ENCODE measurements at places on chromosomes 2 and 18.
A peak's percentile ranks its signal among the peaks of the same experiment; 100 is the strongest.

GRCh38 chr18:21598726-21599584 is 1.5 kb downstream of the ESCO1 start:
- no peak for DNase-seq

- DNase-seq = peak; percentile 78
Observed at GRCh38 chr2:120735746-120736170, at the start of gene GLI2. Gene GLI2, plus strand, starts transcription at chr2:120735868. Its CDS starts 61,453 bp downstream, at chr2:120797321.

DNA sequence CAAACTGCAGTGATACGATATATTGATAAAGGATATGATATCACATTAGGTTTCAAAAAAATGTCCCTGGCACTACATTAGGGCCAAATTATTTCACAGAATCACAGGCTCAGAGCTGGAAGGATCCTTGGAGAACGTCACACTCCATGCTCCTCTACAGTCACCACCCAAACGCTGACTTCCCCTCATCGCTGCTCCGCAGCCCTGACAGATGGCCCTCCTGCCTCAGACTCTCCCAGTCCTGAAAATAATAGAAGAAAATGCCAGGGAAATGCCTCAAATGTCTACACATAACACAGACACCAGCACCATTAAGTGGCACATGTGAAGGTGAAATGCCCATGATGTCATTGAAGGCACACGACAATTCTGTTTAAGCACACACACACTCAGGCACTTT is 72.0 kb downstream of the ZNF521 start:
- no peak for DNase-seq

- no peak for DNase-seq
Observed at GRCh38 chr2:95552911-95553310, 38.9 kb upstream of the TRIM43 start.

DNA sequence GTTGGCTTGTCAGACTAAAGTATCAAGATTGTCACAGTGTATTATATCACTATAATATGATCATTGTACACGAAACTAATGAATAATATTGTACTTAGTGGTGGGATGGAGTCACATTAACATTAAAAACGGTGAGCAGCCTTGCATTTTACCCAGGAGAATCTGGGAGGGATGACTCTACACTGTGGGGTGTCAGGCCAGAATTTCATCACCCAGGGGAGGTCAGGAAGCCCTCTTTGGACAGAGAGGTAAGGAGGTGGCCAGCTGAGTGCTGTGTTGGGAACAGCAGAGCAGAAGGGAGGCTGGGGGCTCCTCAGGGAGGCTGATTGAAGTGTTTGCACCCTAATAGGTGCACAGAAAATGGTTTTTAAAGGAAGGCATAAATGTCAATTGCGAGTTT is 33.0 kb downstream of the CDCA7 start:
- DNase-seq = no peak

GRCh38 chr2:228613133-228613850 is 431.8 kb upstream of the SPHKAP start:
- no peak for DNase-seq

DNA sequence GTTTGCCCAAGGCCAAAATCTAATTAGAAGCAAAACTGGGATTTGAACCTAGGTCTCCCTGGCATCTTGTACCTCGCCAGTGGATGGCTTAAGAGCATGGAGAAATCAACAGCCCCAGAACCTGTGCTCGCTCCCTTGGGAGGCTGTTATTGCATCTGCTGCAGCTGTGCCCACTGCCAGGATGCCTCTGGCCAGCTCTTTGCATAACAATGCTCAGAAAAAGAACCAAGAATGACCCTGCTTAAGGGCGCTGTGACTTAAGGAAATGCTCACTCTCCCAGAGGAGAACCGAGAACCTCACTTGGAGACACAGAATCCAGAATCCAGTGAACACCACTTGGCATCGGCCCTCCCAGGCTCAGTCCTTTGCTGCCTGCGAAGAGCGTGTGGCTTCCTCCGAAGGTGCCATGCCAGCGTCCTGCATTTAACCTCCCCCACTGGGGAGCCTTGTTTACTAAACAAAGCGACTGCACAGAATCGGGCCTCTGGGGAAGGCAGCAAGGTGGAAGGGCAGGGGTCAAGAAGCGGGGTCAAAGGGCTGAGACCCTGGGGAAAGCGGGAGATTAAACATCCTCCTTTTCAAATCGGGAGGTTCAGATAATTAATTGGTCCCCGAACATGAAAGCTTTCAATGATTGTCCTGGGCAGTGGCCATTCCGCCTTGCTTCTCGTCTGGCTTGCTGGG is 71.0 kb upstream of the BOD1L2 start:
- peak; percentile 11 for DNase-seq

GRCh38 chr18:56112984-56113383 is 525.0 kb upstream of the TCF4 start:
- no peak for DNase-seq

DNA sequence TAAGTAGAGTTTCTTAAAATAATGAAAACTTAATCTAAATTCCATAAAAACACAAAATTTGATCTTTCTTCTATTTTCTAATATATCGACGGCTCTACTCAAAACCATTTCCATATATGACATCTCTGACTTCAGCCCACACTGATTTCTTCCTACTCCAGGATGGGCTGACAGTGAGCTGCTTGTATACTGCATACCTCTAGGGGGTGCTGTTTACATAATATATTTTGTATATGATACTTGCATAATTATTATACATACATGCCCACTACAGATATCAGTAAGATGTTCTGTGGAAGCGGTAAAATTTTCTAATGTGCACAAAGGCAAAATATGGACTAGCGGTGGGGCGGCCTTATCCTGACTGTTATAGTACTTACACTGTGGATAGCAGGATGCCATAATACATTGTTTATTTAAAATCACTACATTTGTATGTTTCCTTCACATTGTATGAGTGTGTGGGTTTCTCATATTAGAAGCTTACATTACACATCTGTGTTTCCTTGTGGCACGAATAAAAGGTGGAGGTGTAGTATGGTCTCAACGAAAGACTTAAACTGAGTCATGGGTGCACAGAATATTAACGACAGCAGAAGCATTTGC is 66.1 kb upstream of the NXPH2 start:
- no peak for DNase-seq

DNA sequence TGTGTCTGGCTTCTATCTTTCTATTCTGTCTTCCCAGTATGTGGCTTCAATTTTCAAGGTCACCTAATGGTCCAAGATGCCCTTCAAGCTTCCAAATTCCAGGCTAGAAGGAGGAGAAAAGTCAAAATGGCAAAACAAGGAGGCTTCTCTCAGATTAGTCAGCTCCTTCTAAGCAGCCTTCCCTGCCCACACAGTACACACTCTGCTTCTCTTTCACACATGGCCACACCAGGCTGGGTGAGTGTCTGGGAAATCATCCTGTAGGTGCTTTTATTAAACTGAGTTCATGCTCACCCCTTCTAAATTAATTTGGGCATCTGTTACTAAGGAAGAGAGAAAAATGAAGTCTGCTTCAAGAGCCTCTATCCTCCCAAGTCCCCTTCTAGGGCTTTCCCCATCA is 277.2 kb upstream of the MGAT5 start:
- DNase-seq = no peak

All from neural crest cell (in vitro differentiated cells).